ENCODE measurements at places on chromosomes 2 and 18. TPM values are rescaled to one million over a fixed set of nuclear protein-coding genes. Genes with fewer than 3 reads are reported as not detected.

- H3K36me3 ChIP-seq: no peaks in the 10 kb centered on the region
- H3K27me3 ChIP-seq: peaks cover 1% of the 10 kb centered on the region
- H3K4me3 ChIP-seq: no peak overlapping the region
- H3K27ac ChIP-seq: no peak overlapping the region
- DNase-seq: no peak
These were observed 5.7 kb downstream of the RAMP1 start for GRCh38 chr2:237864940-237865622.

- no peaks in the 10 kb centered on the region for H3K27me3 ChIP-seq
- no peak for DNase-seq
- H3K4me1 ChIP-seq: no peaks in the 10 kb centered on the region
- H3K4me3 ChIP-seq: no peak overlapping the region
- peaks cover 14% of the 10 kb centered on the region for H3K36me3 ChIP-seq
- no peak overlapping the region for H3K27ac ChIP-seq
These were observed 32.2 kb downstream of the ZNF532 start for GRCh38 chr18:58896734-58897508.

DNA sequence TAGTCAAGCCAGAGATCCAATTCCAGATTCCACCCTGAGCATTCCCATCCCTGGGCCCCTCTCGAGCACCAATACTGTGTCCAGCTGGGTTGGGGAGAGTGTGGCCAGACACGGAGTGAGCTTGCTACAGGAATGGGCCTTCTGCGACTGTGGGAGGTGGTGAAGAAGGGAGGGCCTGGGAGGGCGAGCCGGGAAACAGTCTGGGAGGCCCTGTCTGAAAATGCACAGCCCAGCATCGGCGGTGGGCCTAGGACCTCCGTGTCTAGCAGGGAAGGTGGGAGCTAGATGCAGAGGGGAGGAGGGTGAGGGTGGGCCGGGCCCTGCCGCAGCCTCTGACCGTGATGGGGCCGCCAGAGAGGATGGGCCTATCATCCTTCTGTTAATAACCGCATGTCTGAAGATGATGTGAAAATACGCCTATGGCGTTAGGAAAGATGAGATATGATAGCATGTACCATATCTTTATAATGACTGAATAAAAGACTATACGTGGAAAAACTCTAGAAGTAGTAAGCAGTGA is 1.9 kb upstream of the OTOS start:
- H3K4me1 ChIP-seq: no peaks in the 10 kb centered on the region
- H3K4me3 ChIP-seq: no peak overlapping the region
- peak; percentile 64 for DNase-seq

DNA sequence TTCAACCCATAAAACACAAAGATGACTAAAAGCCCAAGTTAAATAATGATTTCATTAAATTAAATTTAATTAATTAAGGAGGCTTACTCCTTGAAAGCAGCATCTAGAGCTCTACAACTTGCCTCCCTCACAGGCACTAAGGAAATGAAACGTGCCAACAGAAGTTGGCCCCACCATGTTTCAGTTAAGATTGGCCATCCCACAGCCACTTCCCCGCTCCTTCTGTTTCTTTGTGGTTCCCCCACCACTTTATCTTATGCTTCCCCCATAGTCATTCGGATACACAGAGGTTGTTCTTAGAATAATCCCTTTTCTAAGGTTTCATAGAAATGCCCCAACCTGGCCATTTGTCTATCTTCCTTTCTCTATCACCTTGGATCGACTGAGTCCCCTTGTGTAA is 101.6 kb upstream of the RIOK3 start:
- no peak overlapping the region for H3K27ac ChIP-seq
- peaks cover 21% of the 10 kb centered on the region for H3K36me3 ChIP-seq
- no peaks in the 10 kb centered on the region for H3K4me1 ChIP-seq
- DNase-seq: no peak
- H3K4me3 ChIP-seq: no peak overlapping the region

DNA sequence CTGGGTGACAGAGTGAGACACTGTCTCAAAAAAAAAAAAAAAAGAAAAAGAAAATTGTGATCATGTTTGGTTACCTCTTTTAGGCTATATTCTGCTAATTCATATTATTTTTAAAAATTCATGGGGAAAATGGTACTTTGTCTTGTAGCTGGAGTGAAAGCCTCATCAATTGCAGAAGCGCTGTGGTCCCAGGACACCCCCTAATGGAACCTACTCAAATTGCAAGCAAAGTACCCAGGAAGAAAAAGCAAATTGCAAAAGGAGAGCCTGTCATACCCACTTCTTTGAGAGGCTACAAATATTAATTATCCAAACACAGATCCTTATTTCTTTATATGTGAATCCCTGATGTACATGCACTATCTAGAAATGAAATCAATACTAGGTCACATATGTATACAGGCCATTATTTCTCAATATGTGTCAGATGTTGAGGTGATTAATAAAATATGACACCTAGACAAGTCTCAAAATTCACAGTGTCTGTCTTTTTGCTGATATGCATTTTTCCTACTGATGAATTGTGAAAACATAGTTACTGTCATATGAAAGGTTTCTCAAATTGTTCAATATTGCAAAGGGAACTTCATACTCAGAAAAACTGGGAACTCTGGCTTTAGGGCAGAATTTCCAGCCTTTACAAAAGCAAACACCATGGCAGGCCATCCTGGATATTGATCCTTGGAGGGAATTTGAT is 12.6 kb downstream of the CRACDL start:
- H3K27ac ChIP-seq: no peak overlapping the region
- H3K27me3 ChIP-seq: peaks cover 14% of the 10 kb centered on the region
- no peak overlapping the region for H3K4me3 ChIP-seq

ASTL gene
- total RNA-seq: not detected

MTCL1 gene
- 7.3 TPM for total RNA-seq

- no peaks in the 10 kb centered on the region for H3K27me3 ChIP-seq
- H3K36me3 ChIP-seq: no peaks in the 10 kb centered on the region
- H3K4me1 ChIP-seq: no peaks in the 10 kb centered on the region
- no peak overlapping the region for H3K27ac ChIP-seq
- no peak for DNase-seq
These were observed 3.8 kb downstream of the NEU2 start for GRCh38 chr2:233036162-233036838.

LRRTM1 gene
- not detected for total RNA-seq

RAB31 gene
- total RNA-seq: 115 TPM

- DNase-seq: no peak
- H3K36me3 ChIP-seq: no peaks in the 10 kb centered on the region
- H3K4me1 ChIP-seq: no peaks in the 10 kb centered on the region
- H3K4me3 ChIP-seq: no peak overlapping the region
- no peak overlapping the region for H3K27ac ChIP-seq
These were observed 795.7 kb downstream of the DCC start for GRCh38 chr18:53135654-53136053.

WNT10A gene
- 1.1 TPM for total RNA-seq

VIT gene
- 0.20 TPM for total RNA-seq

CCDC102B gene
- 60.7 TPM for total RNA-seq

GRCh38 chr18:79685281-79685680 is 5.7 kb downstream of the CTDP1 start:
- DNase-seq: no peak
- no peak overlapping the region for H3K27ac ChIP-seq
- H3K27me3 ChIP-seq: no peaks in the 10 kb centered on the region
- no peaks in the 10 kb centered on the region for H3K36me3 ChIP-seq

DYNAP gene
- total RNA-seq: not detected

DNA sequence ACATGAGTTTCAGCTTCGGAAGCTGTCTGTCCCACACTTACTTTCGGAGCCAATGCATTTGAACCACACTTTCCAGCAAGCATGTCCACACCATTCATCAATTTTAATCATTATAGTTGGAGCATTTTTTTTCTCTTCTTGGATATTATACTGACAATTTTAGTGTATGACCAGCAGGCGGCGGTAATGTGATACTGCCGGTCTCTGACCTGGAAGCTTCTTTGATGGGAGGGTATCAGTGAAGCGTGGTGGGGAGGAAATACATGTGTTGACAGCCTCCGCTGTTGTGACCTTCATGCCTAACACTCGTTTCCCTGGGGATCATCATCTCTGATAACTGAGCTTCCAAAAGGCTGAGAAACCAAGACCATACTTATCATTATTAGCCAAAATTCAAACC is 231.7 kb downstream of the GBX2 start:
- no peak overlapping the region for H3K4me3 ChIP-seq
- H3K36me3 ChIP-seq: no peaks in the 10 kb centered on the region
- no peak for DNase-seq
- H3K27me3 ChIP-seq: no peaks in the 10 kb centered on the region

COLEC12 gene
- 45.2 TPM for total RNA-seq

- H3K27me3 ChIP-seq: no peaks in the 10 kb centered on the region
- H3K4me3 ChIP-seq: no peak overlapping the region
- H3K4me1 ChIP-seq: no peaks in the 10 kb centered on the region
- DNase-seq: no peak
- no peaks in the 10 kb centered on the region for H3K36me3 ChIP-seq
These were observed 74.5 kb downstream of the ASAP2 start for GRCh38 chr2:9281145-9281544.

GRCh38 chr2:226711606-226712296 is 87.9 kb downstream of the IRS1 start:
- H3K36me3 ChIP-seq: no peaks in the 10 kb centered on the region
- no peak overlapping the region for H3K27ac ChIP-seq
- DNase-seq: no peak
- no peak overlapping the region for H3K4me3 ChIP-seq
- no peaks in the 10 kb centered on the region for H3K4me1 ChIP-seq
- H3K27me3 ChIP-seq: no peaks in the 10 kb centered on the region

DNA sequence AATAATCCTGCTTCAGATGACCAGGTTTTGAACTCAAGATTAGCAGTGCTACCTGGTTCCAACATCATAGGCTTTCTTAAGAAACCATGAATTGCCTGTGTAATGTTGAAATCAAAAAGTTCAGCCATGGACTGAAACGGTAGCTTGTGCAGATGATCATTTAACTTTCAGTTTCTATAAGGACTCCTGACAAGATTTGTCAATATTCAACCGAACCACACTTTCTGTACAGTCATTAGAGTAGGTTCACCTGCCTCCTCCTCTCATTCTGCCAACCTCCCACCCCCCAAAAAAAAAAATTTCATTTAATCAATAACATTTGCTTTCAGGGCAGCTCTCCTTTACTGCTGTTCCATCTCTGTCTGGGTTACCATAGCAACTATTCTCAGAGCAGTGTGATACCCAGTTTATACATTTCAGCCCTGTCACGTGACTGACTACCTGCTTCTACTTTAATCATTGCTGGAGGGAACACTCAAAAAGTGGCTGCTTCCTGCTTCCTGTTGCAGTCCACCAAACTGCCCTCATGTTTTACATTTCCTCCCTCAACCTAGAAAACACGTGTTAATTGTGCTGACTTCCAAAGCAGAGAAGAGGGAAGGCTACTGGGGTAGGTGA is 275.5 kb downstream of the SS18 start:
- no peaks in the 10 kb centered on the region for H3K36me3 ChIP-seq
- H3K27ac ChIP-seq: no peak overlapping the region
- no peaks in the 10 kb centered on the region for H3K27me3 ChIP-seq
- no peak overlapping the region for H3K4me3 ChIP-seq

Data from left lung (tissue), 14 donors.